Urinary bladder (tissue), 4 donors: ENCODE measurements at places on chromosomes 6 and 20. TPM values are rescaled to one million over a fixed set of nuclear protein-coding genes. Genes with fewer than 3 reads are reported as not detected.
A peak's percentile ranks its signal among the peaks of the same experiment; 100 is the strongest.

DNA sequence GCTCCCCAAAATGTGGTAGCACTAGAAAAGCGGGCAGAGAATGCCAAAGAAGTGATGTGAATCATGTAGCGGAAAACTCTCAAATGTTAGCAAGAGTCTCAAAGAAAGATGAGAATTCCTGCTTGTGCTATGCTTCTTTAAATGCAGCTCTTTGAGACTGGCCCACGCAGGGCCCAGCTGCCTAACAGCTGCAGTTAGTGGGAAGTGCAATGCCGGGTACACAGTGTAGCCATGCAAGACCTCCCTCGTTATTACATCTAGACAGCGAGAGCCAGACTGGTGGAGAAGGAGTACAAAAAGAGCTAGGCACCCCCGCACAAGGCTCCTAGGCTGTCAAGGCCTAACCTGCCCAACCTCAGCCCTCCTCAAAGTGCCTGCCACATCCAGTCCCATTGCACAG lies 201.7 kb upstream of the PRDM1 start:
- DNase-seq, result no peak

GRCh38 chr6:145887969-145888368 lies 73.4 kb upstream of the FBXO30 start:
- no peak for DNase-seq

DNA sequence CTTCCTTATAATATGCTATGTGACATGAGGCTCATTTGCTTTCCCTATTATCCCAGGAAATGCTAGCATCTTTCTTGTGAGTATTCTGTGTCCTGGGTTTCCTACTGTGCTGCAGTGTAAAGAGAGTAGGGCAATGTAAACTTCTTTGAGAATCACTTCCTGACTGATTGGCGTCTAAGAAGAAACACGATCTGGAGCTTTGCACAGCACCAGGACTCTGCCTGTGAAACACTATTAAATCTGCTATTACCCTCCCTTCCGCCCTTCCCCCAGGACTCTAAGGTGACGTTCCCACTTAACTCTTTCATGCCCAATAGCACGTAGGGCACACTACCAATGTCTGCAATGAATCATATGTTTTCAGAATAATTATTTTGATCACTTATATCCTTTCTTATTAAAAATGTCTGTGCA lies 607.3 kb upstream of the CITED2 start:
- DNase-seq, result no peak

DNA sequence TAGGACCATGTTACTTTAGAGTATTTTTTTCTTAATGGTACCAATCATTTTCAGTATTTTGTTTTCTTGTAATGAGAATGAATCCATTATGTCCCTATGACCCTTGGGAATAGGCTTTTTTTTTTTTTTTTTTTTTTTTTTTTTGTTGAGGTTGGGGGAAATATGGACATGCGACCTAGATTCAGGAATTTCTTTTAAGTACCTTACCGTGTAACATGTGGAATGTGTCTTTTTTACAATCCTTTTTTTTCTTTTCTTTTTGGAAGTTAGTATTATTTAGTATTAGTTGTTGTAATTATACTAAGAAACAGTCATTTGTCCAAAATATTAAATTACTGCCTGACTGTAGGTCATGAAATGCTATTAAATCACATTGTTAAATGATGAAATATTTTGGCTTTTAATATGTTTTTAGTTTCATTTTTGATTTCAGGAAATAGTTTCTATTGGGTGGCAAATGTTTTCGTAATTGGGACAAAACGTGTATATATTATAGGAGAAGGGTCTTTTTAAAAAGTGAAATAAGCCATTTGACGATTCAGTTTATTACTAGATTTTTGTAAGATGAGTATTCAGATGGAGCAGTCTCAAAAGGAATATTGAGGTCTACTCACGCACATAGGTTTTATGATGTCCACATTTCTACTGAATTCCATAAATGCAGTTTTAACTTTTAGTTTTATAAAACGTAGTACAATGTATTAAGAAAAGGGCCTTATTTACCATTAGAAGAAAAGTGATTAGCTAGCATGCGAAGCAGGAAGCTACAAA lies 4.9 kb downstream of the ARID1B start:
- DNase-seq, result no peak

DNA sequence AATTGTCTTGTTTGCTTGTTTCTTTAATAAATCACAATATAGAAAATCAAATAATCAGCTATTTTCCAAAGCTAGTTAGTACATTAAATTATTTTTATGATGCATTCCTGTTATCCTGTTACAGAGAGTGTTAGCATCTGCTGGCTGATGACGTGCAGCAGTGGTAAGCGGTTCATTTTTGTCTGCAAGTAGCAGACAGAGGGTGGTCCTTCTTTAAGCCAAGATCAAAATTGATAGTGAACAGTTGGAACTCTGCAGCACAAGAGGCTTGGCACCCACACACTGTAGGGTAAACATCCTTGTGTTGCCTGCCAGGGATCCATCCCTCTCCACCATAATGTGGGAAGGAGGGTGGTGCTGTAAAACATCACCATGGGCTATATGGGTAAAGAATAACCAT lies 158.3 kb downstream of the FRK start:
- peak; percentile 29 for DNase-seq

GRCh38 chr20:37095108-37095598 lies 644 bp downstream of the RBL1 start:
- no peak for DNase-seq

- no peak for DNase-seq
Measured at GRCh38 chr6:88120635-88121034, 45.5 kb downstream of the CNR1 start.

- no peak for DNase-seq
Measured at GRCh38 chr20:50226093-50226974, 35.7 kb downstream of the CEBPB start.

GRCh38 chr6:108947114-108947854 lies 99.1 kb downstream of the ARMC2 start:
- DNase-seq, result peak; percentile 72

- no peak for DNase-seq
Measured at GRCh38 chr6:75748743-75749538, at the start of gene MYO6. Gene MYO6, plus strand, starts transcription at chr6:75749239. Its CDS starts 68,309 bp downstream, at chr6:75817548.

DNA sequence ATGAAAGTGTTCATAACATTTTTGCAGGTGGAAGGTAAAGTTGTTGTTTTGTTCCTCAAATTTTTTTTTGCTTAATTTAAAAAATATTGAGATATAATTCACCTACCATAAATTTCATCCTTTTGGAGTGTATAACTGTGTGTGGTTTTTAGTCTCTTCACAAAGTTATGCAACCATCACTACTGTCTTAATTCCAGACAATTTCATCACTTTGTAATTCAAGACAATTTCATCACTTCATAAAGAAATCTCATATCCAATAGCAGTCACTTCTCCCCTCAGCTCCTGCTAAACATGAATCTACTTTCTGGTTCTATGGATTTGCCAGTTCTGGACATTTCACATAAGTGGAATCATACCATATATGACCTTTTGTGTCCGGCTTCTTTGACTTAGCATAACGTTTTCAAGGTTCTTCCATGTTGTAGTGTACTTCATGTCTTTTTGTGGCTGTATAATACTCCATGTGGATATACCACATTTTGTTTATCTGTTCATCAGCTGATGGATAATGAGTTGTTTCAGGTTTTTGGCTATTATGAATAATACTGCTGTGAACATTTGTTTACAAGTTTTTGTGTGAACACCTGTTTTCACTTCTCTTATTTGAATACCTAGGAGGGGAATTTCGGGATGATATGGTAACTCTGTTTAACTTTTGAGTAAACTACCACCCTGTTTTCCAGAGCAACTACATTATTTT lies 18.8 kb downstream of the ZFAND3 start:
- DNase-seq, result no peak

- no peak for DNase-seq
Measured at GRCh38 chr6:55379471-55379870, 52.2 kb downstream of the GFRAL start.

DNA sequence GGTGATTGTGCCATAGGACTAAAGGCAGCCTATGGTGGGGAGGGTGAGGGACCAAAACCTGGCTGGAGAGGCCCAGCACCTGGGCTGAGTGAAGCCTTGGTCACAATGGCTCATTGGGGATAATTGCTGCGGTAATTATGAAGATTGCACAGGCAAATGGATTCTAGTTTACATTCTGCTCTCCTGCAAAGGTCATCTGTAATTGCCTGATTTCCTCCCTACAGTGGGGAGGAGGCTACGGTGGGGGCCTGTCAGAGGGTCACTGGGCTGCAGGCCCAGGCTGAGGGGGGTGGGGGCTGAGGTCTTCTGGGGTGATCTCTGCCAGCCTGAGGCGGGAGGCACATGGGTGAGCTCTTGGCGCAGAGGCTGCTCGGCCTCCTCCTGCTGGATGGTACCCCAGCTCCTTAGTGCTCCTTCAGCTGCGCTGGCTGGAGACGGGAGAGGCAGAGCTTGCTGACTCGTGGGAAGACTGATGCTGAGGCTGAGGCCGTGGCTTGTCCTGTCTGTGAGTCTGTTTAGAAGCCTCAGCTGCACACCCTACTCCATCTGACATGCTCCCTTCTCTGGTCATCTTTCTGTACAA lies 30.3 kb downstream of the PACSIN1 start:
- DNase-seq, result no peak

GRCh38 chr20:1877609-1878200 lies 17.5 kb upstream of the SIRPA start:
- DNase-seq, result no peak

DNA sequence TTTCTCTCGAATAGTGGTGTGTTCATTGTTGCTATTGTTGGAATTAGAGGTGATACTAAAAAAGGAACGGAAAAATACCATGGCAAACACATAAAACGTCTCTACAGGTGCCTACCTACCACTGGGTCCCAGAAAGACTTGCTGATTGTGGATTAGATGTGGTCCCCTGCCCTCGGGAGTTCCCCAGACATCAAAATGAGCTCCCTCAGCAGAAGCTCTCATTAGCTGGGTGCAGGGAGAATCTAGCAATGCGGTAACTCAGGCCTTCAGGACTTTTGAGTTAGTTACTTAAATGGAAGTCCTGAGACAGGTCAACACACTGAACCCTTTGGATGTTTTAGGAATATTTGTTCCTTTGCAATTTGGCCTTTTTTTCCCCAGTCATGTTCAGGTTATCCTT lies 6.1 kb downstream of the IRF4 start:
- DNase-seq, result no peak

DNA sequence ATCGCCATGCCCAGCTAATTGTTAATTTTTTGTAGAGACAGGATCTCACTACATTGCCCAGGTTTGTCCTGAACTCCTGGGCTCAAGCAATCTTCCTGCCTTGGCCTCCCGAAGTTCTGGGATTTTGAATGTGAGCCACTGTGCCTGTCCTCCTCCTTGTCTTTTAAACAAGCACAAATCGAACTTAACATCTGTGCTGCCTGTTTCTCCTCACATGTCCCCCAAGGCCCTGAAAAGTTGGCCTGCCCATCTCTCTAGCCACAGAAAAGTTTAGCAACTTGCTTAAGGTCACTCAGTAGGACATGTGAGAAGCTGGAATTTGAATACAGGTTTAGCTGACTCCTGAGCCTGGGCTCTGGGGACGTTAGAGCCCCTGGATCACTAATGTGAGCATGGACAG lies 115.7 kb upstream of the KCNG1 start:
- DNase-seq, result no peak

DNA sequence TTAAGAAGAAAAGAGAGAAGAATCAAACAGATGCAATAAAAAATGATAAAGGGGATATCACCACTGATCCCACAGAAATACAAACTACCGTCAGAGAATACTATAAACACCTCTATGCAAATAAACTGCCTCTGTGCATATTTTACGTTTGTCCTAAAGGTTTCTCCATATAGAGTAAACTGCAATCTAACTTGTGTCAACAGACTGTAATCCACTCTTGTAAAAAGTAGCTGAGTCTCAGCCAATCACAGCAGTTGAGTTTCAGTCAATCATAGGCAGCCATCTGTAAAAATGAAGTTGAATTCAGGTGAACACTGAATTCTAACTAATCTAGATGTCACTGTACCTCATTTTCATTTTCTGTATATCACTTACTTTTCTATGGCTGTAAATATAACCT lies 112.2 kb upstream of the SYNCRIP start:
- DNase-seq, result no peak

GRCh38 chr6:16352258-16352635 lies 113.9 kb downstream of the GMPR start:
- DNase-seq, result no peak

DNA sequence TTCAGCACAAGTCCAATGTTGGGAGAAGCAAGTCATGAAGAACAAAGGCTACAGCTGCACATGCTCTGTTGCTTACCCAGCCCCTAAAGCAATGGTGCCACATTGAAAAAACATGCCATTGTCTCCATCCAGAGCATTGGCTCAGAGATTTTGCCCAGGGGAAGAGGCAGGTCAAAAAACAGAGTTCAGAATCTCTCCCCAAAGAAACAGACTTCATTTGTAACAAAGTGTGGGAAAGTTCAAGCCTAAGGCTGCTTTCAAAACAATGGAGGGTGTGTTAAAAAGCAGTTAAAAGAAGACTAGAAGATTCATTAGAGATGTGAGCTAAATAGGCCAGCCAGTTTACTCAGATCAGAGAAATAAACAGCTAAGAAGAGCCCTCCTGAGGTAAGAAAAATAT lies 63.6 kb downstream of the DZANK1 start:
- DNase-seq, result no peak

DNA sequence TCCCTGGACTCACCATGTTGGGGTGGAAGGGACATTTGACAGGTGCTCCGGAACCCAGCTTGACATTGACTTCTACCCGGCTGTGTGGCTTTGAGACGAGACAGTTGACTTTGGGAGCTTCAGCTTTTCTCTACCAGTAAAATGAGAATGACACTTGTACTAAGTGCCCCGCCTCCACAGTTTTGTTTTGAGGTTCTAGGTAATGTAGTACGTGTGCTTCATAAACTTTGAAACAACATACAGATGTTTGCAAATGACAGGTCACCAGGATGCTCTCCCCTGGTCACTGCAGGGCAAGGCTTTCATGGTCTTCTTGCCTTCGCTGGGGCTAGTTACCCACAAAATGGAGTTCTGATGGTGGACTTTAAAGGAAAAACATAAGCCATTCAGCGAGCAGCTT lies 31.3 kb downstream of the CLIC5 start:
- no peak for DNase-seq

- DNase-seq, result no peak
Measured at GRCh38 chr20:62772103-62772611, 24.1 kb upstream of the MRGBP start.

GRCh38 chr6:3517350-3517749 lies 60.5 kb upstream of the SLC22A23 start:
- no peak for DNase-seq

DNA sequence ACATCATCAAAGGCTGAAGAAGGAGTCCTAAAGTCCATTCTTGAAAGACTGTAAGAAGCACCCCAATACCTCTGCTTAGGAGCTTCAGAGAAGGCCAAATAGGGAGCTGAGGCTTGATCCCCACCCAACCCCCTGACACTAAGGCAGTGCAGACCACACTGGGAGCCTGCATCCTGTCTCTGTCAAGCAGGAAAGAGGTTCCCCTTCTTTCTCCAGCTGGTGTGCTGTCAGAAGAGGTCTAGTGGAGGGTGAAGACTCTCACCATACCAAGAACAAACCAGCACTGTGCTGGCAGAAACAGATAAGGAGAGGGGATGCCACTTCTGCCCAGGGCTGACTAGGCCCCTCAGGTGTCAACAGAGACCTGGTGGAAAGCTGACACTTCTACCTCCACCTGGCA lies 19.9 kb downstream of the GZF1 start:
- no peak for DNase-seq

GRCh38 chr6:33192671-33193602 lies 670 bp upstream of the COL11A2 start:
- DNase-seq, result no peak

The ANKRD66 gene
- not detected for polyA plus RNA-seq

The DEFB124 gene
- polyA plus RNA-seq, result 0.52 TPM

The CEP250 gene
- 15.7 TPM for polyA plus RNA-seq

The ELOVL4 gene
- 3.2 TPM for polyA plus RNA-seq

The FAM120B gene
- 17.5 TPM for polyA plus RNA-seq

The GPX5 gene
- polyA plus RNA-seq, result not detected

The EYA2 gene
- polyA plus RNA-seq, result 0.70 TPM

The ZDHHC14 gene
- polyA plus RNA-seq, result 9.6 TPM

The MICA gene
- 23.8 TPM for polyA plus RNA-seq

The MAP7 gene
- polyA plus RNA-seq, result 3.3 TPM

The FAXC gene
- 28.0 TPM for polyA plus RNA-seq
